GM13976 (cell line): ENCODE measurements at places on chromosomes 7 and 10.
A peak's percentile ranks its signal among the peaks of the same experiment; 100 is the strongest.

GRCh38 chr10:80580638-80581468 lies 43.2 kb downstream of the SH2D4B start:
- DNase-seq: no peak

DNA sequence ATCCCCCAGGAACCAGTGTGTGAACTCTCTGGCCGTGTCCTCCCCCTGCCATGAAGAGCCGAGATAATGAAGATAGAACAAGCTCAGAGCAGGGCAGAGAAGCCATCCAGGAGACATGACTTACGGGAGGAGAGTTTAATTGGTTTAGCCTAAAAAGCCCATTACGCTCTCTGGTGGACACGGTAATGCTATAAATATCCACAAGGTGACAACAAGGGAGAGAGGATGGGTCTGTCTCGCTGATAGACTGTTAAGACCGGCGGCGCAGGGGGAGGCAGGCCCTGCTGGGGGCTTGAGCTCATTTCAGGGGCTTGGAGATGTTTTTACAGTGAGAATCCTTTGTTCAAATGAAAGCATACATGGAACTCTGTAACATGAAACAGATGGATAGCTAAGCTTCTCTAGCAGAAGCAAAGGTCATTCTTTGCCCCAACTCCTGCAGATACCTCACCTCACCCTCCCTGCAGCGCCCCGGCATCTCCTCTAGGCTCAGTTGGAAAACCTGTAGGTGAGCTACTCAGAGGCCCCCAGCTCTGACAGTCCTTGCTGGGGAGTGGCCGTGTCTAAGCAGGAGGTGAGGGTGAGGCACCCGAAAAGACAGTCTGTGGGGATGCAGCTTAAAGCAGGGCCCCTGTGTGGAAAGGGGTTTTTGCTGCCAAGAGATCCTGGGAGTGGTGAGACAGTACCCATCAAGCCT lies 40.8 kb upstream of the LOXL4 start:
- DNase-seq: no peak

GRCh38 chr7:122488241-122488640 lies 183.7 kb upstream of the FEZF1 start:
- DNase-seq: no peak

DNA sequence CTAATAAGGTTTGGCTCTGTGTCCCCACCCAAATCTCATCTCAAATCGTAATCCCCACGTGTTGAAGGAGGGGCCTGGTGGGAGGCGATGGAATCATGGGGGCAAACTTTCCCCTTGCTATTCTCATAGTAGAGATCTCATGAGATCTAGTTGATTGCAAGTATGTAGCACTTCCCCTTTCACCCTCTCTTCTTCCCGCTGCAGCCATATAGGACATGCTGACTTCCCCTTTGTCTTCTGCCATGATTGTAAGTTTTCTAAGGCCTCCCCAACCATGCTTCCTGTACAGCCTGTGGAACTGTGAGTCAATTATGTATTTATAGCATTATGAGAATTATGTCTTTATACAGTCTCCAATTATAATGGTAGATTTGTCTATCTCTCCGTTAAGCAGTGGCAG lies 594.5 kb downstream of the ACTR3B start:
- no peak for DNase-seq

DNA sequence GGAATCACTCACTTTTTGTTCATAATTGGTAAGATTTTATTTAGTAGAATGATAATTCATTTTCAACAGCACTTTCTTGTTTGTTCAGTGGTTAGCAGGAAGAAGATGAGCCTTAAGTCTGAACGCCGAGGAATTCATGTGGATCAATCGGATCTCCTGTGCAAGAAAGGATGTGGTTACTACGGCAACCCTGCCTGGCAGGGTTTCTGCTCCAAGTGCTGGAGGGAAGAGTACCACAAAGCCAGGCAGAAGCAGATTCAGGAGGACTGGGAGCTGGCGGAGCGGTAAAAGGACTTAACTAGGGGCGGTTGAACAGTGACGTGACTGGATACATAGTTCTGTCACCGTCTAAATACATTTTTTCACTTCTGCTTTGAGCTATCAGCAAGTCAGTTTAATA lies 31.3 kb downstream of the RABGEF1 start:
- no peak for DNase-seq

DNA sequence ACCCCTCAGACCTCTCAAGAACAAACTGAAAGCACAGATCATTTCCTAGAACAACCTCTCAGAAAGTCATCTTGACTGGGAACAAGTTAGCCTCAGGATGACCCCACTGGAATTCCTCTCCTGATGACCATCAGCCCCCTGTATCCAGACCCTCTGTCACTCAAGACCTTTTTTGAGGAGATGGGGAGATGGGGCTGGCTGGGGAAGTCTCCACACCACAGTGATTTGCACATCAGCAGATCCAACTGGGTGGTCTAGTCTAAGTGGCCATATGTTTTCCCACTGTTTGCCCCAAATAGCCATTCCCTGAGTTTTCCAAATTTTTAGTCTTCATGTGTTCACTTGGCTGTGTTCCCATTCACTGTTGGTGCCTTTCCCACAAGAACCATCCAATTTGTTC lies 452.4 kb upstream of the NPVF start:
- no peak for DNase-seq

GRCh38 chr10:17871036-17871435 lies 61.9 kb downstream of the MRC1 start:
- no peak for DNase-seq

GRCh38 chr7:1096156-1097119 lies 8.5 kb downstream of the GPER1 start:
- DNase-seq: no peak

DNA sequence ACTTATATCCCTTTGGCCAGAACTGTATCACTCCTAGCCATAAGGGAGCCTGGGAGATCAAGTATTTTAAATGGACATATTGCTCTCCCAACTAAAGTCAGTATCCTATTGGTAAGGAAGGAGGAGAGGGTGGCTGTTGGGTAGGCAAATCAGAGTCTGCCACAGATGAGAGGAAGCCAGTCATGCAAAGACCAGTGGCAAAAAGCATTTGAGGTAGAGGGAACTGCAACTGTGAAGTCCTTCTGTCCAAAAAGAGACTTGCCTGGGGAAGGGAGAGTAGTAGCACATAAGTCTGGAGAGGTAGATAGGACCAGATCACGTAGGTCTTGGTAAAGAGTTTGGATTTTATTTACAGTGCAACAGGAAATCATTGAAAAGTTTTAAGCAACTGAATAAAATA lies 8.8 kb upstream of the CCNJ start:
- DNase-seq: no peak

- DNase-seq: no peak
Observed at GRCh38 chr7:128739990-128740682, 977 bp downstream of the CALU start.

DNA sequence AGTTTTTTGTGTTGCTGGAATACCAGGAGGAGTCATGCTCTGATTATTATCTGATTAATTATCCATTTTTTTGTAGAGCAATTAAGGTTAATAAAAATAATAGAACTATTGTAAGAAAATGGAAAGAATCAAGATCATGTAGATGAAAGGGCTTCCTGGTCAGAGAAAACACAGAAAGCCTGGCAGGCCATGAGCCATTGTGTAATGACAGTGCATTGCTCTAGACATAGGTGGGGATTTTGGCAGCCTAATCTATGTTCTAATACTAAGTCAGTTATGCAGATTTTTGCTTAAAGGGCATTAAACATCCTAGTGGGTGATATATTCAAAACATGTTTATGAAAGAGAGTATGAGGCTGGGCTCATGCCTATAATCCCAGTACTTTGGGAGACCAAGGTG lies 198.2 kb downstream of the PPP1R9A start:
- no peak for DNase-seq

- DNase-seq: peak; percentile 47
Observed at GRCh38 chr7:73366127-73366526, 38.2 kb downstream of the FKBP6 start.

DNA sequence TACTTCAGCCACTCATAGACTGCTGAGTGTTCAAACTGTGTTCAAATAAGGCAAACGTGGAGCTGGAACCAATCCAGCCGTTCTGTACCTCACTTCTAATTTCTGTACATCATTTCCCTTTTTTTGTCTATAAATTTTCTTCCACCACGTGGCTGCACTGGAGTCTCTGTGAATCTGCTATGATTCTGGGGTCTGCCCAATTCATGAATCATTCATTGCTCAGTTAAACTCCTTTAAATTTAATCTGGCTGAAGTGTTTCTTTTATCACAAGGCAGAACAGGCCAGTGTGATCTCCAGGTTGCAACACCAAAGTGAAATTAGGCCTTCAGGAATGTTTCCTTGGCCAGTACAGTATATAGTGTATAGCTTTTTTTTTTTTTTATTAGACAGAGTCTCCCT lies 53.5 kb downstream of the DNAJC12 start:
- no peak for DNase-seq

GRCh38 chr10:52136921-52137320 lies 177.2 kb upstream of the DKK1 start:
- DNase-seq: no peak
